ENCODE measurements at places on chromosomes 1 and 21. TPM values are rescaled to one million over a fixed set of nuclear protein-coding genes. Genes with fewer than 3 reads are reported as not detected.
A peak's percentile ranks its signal among the peaks of the same experiment; 100 is the strongest.

COA6 gene
- 5.3 TPM for total RNA-seq

LCE1C gene
- total RNA-seq = not detected

NRAS gene
- 17.7 TPM for total RNA-seq

OPTC gene
- not detected for total RNA-seq

HDGF gene
- total RNA-seq = 148 TPM

NBPF3 gene
- 4.0 TPM for total RNA-seq

SMCP gene
- total RNA-seq = not detected

ELAPOR1 gene
- total RNA-seq = 0.17 TPM

PRELP gene
- 2.3 TPM for total RNA-seq

TNFRSF25 gene
- total RNA-seq = 2.2 TPM

SH2D5 gene
- total RNA-seq = not detected

ARHGAP29 gene
- 27.7 TPM for total RNA-seq

DNA sequence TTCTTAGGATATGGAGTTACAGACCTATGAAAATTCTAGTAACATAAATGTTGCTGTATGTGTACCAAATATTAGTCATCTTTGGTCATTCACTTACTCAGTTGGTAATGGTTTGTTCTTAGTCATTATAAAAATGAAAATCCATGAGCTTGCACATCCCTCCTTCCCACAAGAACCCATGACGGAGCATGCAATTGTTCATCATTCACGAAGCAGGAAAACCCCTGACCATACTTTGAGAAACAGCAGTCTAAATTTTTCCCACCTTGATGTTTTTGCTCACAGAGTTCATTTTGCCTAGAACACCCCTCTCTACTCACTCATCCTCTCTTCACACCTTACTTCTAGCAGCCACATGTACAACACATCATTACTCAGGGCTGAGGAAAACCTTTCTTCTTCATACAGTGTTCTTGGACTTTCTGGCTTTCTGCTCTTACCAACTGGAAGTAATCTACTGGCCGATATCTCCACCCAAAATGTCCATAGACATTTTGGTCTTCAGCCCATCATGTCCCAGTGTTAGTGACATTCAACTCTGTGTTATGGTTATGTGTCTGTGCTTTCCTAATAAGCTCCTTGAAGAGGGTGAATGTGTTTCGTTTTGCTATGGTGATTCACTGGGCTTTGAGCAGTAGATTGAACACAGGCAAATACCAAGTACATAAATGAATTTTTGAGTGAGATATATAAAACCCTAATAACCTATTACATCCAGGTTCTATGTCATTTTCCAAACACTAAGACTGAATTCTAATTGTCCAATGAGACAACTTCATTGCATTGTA, 189.9 kb downstream of the ZC3H11B start:
- DNase-seq = no peak

GRCh38 chr1:75625795-75626194, 14.9 kb upstream of the SLC44A5 start:
- no peak for DNase-seq

DNA sequence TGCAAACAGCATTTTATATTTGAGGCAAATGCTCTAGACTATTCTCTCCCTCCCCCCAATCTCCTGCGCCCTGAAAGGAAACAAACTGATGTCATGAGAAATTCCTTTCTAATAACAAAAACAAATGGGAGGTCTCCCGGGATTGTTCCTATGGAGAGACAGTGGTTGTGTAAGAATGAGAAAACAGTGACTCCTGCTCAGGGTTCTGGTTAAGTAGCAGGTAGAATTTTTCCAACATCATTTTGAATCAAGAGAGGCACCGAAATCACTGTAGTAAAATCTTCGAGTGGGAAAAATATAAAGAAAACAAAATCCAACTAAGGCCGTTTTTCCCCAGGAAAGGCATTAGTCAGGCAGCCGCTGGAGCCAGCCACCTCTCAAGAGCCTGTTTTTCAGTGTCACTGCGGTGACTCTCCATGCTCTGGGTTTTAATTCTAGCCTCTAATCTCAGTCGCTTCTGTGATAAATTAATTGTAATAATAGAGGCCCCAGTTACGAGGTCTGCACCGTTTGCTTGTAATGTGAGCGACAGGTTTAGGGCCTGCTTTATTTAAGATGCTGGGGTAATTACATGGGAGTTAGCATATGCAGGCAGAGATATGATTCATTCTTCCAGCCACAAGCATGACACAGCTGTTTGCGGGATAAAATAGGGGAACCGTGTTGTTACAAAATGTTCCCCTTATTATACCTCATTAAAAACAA, 80.3 kb downstream of the RNF220 start:
- no peak for DNase-seq

DNA sequence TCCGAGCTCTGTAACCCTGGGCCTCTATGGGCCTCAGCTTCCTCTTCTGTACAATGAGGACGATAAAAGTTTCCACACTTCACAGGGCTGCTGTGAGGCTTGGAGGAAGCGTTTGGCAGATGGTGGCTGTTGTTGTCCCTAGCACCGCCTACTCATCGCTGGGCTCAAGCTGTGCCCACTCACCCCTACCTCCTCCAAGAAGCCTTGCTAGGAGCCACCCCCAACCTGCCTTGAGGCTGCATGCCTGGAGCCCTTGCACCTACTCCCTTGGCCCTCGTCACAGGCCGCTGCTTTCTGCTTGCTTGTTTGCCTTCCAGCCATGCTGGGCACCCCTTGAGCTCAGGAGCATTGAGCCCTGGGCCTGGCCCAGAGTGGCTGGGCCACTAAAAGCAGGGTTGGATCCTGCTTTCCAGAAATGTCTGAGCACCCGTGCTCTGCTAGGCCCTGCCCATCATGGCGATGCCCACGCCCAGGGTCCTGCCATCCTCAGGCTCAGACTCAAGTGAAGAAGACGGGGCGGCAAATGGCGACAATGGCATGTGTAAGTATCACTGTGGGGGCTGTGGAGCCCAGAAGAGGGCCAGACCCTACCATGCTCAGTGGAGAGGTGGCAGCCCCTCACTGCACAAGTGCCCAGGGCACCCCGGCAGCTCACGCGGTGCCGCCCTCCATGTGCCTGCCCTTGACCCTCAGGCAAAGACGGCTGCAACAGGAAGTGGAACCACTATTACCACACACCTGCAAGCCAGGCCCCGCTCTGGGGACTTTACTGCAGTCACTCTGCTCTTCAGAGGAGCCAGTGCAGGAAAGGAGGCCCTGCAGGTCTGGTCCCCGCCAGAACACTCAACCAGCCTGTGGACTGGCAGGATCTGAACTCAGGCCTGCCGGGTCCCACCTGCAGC, 9.5 kb downstream of the SH3BGRL3 start:
- no peak for DNase-seq

GRCh38 chr1:166947398-166948043, 27.8 kb downstream of the ILDR2 start:
- no peak for DNase-seq

DNA sequence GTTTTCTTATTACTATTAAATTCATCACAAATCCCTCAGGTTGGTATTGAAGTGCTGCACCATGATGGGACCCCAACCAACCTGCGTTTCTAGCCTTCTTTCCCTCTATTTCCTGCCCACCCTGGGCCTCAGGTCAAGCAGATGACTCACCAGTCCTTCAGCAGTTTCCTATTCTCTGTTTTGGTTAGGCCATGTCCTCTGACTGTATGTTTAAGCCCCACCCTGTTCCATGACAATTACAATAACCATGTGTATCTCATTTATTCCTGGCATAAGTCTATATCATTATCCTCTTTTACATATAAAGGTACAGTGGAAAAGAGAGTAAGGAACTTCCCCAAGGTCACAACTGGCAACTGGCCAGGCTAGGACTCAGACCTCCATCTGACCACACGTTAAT, 5.3 kb upstream of the FAM78B start:
- no peak for DNase-seq

DNA sequence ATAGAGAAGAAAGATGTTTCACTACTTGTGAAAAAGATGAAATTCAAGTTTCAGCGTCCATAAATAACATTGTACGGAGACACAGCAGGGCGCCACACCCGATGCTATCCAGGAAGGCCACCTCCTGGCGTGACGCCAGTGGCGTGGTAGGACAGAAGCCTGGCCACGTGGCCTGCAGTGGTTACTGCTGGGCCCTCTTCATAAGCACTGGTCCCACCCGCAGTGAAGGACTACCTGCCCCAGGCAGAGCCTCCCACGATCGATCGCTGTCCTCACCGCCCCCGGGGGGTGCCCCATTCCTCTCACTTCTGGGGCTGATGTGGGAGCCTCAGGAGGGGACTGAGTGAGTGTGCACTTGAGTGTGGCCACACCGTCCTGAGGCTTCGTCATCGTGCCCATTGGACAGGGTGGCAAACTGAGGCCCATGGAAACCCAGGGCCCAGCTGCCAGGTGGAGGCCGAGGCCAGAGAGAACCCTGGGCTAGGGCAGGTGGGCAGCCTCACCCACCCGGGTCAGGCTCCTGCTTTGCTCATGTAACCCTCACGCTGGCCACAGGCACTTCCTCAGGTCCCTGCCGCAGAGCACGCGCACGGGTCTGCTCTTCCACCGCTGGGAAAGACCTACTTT, 11.7 kb upstream of the HES5 start:
- no peak for DNase-seq

DNA sequence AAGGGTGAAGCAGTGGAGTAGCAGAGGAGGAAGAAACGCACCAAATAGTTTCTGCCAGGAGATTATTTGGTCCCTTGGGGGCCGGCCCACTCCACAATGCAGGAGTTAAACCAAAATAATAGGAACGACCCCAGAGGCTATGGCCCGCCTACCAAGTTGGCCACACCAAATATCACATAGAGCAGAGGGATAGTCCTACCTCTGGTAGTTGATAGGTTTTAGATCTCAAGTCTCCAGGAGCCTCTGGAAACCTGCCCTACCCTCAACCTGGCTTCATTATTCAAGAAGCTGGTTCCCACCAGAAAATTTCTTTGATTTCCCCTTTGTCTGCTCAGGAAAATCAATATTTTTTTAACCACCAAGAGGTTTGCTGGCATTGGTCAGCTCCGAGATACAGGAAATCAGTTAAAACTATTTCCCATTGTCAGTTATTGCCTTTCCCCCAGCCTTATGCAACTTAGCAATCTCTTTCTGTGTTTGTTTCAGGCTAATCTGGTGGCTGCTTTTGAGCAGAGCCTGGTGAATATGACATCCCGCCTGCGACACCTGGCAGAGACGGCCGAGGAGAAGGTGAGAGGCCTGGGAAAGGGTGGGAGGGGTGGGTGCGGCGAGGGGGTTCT, 35.5 kb upstream of the IPO9 start:
- DNase-seq = no peak

DNA sequence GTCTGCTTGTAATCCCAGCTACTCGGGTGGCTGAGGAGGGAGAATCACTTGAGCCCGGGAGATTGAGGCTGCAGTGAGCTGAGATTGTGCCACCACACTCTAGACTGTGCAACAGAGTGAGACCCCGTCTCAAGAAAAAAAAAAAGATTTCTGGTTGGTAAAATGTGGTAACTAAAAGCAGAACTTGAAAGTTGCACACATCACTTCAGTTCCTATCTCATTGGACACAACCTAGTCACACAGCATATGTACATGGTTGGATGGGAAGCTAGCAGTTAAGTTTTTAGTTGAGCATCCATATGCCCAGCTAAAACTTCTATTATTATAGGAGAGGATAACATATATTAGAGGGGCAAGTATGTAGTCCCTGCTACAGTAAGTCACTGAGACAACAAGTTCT, 22.1 kb downstream of the BCAS2 start:
- DNase-seq = no peak

- no peak for DNase-seq
These were observed 408.3 kb downstream of the DSCAM start for GRCh38 chr21:40438616-40439015.

DNA sequence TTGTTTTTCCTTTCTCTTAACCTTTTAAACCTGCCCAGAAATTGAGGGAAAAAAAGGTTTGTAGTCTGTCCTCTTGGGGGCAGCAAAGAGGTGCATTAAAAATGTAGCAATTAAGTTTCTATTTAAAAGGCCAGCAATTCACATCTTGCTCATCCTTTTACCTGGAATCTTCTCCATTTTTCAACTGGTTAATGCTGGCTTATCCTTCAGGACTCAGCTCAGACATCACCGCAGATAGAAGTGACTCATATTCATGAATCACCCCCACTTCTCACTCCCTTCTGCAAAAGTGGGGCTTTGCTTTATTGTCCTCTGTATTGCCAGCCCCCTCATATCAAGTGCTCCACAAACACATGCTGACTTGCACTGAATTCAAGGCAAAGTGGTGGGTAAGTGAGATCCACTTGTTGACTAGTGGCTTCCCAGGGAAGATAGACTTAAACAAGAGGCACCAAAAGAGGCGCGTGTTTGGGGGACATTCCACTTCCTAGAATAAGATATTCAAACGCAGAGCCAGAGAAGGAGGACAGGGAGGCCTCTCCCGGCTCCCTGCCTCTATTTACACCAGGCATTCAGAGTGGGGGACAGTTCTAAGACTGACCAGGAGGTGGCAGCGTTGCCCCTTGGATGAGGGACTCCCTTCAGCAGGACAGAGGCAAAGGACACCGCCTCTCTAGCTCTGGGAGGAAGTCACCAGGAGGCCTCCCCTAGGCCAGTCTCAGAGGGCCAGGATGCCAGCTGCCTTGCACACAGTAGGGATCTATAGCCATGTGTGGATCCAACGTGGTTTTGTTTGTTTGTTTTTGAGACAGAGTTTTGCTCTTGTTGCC, 23.2 kb upstream of the ZNF648 start:
- peak; percentile 86 for DNase-seq

DNA sequence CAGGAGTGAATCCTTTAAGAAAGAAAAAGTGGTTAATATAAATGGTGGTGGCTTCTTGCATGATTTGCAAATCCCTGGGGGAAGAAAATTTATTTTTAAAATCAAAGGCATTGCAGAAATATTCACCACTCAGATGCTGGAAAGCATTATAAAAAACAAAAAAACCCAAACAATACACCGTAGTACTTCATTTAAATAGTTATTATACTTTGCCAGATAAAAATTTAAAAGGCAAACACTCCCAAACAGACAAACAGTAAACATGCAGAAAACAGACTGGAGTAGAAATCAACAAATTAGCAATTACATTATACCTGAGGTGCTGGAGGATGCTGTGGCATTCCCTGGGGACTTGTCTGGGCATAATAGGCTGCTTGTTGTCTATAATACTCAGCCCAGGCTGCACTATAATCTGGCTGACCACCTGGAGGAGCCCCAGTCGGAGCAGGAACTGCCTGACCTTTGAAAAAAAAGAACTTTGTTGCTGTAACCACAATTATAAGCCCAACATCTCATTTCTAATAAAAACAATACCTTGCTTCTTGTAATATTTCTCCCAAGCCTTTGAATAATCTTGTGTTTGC, 29.9 kb downstream of the FUBP1 start:
- no peak for DNase-seq

GRCh38 chr21:29737186-29737585, 202.6 kb downstream of the GRIK1 start:
- no peak for DNase-seq

All from liver (tissue), 10 donors.